GDM1 (cell line): ENCODE measurements at places on chromosomes 1 and 21.

GRCh38 chr1:4160181-4160580 lies 260.1 kb upstream of the C1orf174 start:
- no peak for DNase-seq

- DNase-seq = no peak
These were observed 34.5 kb downstream of the LRRN2 start for GRCh38 chr1:204650911-204651570.

GRCh38 chr1:84037758-84038611 lies 39.1 kb upstream of the TTLL7 start:
- DNase-seq = no peak

DNA sequence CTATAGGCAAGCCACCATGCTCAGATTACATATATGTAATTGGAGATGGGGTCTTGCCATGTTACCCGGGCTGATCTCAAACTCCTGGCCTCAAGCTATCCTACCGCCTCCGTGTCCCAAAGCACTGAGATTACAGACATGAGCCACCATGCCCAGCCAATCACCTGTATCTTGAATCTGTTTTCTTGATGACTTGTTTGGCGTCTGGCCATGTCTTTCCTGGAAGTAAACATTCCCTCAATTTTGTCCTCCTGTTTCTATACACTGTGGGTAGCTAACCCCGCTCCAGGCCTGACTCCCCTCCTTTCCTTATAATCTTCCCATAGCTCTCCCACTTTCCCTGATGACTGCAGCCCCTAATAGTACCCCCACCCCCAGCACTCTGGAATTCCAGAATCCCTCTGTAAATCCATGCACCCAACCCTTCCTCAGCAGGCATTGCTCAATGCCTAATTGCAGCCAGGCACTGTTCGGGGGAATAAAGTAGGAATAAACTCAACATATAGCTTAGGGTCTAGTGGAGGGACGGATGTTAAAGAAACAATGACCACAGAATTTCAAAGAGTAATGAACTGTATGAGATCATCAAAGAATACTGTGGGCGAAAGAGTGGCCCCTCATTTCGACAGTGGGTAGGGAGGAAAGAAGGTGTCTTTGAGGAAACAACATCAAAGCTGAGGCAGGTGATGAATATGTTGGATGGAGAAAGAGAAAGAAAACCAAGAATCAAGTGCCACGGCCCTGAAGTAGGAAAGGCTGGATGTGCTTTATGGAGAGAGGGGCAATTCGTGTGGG lies 161.5 kb downstream of the ADSS2 start:
- DNase-seq = no peak

DNA sequence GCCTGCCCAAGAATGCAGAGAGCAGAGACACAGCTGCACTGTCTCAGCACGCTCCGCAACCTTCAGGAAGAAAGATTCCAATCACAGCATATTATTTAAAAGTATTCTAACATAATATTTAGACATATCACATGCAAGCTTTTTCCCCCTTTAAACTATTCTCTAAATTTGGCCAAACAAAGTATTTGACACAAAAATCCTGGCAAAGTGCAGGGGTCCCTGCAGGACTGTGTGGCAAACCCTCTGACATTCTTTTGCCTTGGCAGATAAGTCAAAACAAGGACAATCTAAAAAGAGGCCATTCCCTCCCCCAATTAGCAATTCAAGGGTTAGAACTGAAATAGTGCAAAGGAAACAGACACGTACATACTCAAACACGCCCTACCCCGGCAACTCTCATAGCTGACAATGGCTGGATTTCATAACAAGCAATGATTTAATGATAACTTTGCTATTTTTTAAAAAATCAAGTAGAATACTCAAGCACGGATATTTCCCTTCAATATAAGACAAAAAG lies 225.3 kb downstream of the MRPL39 start:
- no peak for DNase-seq

DNA sequence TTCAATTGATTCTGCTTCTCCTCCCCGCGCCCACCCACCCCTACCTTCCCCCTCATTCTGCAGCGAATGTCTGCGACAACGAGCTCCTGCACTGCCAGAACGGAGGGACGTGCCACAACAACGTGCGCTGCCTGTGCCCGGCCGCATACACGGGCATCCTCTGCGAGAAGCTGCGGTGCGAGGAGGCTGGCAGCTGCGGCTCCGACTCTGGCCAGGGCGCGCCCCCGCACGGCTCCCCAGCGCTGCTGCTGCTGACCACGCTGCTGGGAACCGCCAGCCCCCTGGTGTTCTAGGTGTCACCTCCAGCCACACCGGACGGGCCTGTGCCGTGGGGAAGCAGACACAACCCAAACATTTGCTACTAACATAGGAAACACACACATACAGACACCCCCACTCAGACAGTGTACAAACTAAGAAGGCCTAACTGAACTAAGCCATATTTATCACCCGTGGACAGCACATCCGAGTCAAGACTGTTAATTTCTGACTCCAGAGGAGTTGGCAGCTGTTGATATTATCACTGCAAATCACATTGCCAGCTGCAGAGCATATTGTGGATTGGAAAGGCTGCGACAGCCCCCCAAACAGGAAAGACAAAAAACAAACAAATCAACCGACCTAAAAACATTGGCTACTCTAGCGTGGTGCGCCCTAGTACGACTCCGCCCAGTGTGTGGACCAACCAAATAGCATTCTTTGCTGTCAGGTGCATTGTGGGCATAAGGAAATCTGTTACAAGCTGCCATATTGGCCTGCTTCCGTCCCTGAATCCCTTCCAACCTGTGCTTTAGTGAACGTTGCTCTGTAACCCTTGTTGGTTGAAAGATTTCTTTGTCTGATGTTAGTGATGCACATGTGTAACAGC lies 339.9 kb downstream of the NTNG1 start:
- DNase-seq = no peak

DNA sequence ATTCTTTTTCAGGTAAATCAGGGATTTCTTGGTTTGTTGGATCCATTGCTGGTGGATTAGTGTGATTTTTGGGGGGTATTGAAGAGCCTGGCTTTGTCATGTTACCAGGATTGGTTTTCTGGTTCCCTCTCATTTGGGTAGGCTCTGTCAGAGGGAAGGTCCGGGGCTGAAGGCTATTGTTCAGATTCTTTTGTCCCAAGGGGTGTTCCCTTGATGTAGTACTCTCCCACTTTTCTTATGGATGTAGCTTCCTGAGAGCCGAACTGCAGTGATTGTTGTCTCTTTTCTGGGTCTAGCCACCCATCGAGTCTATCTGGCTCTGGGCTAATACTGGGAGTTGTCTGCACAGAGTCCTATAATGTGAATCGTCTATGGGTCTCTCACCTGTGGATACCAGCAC lies 17.6 kb upstream of the CCSAP start:
- no peak for DNase-seq

GRCh38 chr1:164671323-164671965 lies 112.5 kb downstream of the PBX1 start:
- DNase-seq = no peak

GRCh38 chr1:96918406-96918805 lies 196.8 kb downstream of the PTBP2 start:
- no peak for DNase-seq

DNA sequence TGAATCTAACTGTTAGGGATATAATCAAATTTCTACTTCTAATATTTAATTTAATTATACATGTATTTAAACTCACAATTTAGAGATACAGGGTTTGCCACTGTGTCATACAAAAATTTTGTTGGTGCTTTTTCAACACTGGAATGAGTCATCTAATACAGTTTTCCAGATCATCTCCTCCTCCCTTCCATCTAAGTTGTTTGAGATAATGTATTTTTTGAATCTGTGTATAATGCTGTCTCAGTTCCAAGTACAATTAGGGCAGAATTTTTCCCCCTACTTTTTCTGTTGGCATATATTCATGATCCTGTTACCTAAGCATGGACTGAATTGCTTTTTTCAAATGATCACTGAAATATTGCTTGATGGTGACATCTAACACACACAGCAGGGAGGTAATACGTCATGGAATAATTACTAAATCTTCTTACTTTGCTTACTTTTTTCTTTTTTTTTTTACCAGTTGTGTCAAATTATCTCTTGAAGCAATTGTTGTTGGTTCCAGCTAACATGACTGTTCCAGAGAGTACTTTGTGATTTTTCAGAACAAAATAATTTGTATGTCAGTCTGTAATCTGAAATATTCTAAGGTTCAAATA lies 146.0 kb downstream of the MAGI3 start:
- no peak for DNase-seq

DNA sequence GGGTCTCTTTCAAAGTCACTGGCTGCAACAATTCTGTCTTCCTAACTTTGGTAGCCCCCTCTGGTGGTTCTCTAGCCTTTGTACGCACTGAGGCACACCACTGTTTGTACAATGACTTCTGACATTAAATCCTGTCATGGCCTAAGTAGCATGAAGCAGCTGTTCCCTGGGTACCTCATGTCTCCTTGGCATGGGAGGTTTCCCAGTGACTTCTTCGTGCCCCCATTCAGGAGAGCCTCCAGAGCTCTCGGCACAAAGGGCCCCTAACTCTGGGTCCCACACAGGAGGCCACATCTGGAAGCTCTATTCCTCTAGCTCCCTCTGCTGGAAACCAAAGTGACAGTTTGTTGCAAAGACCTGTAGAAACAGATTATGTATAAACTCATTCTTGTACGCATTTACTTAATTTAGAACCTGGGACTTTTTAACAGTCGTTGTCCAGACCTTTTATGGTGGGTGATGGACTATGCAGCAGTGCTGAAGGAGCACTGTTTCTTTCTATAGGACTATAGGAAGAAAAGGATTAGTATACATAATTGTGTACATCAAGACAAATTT lies 13.4 kb downstream of the SWT1 start:
- DNase-seq = peak; percentile 67

- no peak for DNase-seq
These were observed 12.4 kb downstream of the TMCC2 start for GRCh38 chr1:205240118-205240517.

- DNase-seq = no peak
These were observed 257.5 kb downstream of the KIF26B start for GRCh38 chr1:245412306-245412705.

DNA sequence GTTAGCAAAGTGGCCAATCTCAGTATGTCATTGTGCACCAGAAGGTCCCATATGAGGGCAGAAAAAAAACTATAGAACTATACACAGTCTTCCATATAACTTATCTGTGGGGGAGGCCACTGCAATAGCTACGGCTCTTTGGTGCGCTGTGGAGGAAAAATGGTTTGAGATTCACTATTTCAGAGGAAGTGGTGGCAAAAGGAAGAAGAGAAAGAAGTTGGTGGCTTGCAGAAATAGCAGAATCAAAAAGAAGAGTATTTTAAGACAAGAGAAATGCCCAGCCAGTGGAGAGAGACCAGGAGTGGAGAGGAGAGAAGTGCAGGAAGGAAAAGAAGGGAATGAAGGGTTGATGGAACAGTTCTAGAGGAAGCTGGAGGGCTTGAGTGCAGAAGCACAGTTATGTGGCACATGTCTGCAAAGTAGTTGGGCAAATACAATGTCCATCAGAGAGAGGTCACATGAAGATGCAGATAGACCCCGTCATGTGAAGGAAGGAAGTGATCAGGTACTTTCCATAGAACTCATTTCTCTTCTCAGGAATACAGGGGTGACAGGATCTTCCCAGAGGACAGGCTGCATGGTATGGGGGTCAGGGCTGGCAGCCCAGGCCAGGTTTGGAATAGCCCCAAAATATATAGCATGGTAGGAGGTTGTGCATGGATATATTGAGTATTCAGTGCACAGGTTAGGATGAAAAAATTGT lies 64.6 kb downstream of the RUNX1 start:
- DNase-seq = no peak

DNA sequence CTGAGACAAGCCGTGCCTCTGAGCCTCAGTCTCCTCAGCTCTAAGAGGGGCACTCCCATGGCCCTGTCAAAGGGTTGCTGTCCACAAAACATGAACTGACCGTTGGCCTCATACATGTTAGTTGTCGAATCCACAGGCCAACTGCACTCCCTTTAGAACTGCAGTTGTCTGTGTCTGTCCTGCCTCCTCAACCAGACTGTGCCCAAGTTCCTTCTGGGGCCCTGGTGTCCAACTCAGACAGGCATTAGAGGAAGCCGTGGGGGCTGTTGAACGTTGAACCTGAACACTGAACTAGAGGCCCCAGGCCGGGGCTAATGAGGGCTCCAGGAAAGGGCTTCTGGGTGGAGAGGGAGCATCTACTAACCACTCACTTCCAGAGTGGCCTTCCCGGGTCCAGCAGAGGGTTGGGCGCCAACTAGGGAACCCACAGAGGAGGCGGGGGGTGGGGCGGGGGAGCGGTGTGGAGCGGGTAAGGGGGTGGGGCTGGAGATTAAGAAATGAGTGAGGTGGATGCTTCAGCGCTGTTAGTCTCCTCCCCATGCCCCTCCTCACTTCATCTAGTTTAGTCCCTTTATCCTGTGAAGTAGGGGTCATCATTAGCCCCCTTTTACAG lies at the start of gene RAB42:
TSS of gene RAB42 (plus strand) at position 558 of the 613 bp plus-strand sequence. CDS start 247 bp downstream, outside the sequence.
- DNase-seq = no peak

DNA sequence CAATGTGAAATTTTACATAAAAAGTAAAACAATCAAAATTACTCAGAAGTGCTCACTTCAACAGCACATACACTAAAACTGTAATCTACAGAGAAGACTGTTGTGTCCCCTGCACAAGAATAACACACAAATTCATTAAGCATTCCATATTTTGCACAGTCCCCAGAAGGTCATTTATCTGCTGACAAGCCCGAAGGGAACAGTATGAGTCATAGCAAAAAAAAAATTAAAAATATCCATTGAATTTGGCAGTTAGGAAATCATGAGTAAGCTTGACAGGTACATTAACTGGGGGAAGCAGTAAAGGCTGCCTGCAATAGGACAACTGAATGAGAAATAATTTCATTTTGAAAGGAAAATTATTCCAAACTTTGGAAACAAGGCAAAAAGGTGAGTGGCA lies 3.3 kb upstream of the CACYBP start:
- DNase-seq = no peak

GRCh38 chr1:183635099-183635605 lies 431 bp downstream of the ARPC5 start:
- no peak for DNase-seq

GRCh38 chr1:153532181-153532580 lies 3.6 kb downstream of the S100A6 start:
- peak; percentile 10 for DNase-seq

GRCh38 chr1:92877081-92877711 lies 45.4 kb downstream of the RPL5 start:
- DNase-seq = no peak

DNA sequence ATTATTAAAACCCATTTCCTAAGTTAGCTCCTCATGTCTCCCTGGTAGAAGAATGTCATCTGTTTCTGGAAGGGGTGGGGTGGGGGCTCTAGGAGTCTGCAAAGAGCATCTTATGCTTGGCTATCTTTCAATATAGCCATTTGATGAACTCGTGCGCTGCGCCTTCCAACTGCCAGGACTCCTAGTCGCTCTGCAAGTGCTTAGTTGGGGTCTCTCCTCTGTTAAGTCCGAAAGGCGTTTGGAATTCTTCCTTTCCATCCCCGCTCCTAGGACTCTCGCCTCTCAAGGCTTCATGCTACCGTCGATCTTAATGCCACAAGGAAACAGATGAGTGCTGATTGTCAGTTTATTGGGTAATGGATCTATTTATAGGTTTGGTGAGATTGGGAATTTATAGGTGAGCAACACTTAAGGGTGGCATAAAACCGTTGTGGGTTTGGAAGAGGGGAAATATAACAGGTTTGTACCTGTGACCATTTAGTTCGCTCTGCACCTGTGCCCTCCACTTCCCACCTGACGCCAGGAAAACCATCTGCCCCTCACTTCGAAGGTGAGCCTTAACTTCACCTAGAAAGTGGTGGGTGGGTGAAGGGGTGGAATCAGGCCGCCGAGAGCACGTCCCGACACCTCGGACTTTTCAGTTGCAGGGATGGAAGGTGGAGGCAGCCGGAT lies 1.1 kb downstream of the KCNH1 start:
- no peak for DNase-seq

- DNase-seq = no peak
These were observed 6.0 kb downstream of the GORAB start for GRCh38 chr1:170537798-170538503.

- no peak for DNase-seq
These were observed 21.6 kb downstream of the GLMN start for GRCh38 chr1:92277105-92277723.
